NCI-H446 treated with DMSO at 0.1 percent for 48 hours (cell line): ENCODE measurements at places on chromosomes 13 and 19.

DNA sequence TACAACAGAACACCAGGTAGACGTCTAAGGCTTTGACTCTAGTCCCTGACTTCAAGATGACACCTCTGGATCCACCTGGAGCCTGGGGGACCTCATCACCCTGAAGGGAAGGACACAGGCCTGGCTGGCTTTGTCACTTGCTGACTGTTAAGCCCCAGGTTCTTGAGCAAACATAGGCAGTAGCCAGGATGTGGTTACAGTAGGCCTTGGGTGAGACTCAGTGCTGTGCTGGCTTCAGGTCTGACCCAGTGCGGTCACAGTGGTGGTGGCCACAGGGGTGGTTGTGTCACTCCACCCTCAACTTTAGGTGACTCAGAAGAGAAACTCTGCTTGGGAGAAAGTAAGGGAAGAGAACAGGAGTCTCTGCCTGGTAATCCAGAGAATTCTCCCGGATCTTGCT, 497.8 kb downstream of the UQCRFS1 start:
- DNase-seq, result no peak

DNA sequence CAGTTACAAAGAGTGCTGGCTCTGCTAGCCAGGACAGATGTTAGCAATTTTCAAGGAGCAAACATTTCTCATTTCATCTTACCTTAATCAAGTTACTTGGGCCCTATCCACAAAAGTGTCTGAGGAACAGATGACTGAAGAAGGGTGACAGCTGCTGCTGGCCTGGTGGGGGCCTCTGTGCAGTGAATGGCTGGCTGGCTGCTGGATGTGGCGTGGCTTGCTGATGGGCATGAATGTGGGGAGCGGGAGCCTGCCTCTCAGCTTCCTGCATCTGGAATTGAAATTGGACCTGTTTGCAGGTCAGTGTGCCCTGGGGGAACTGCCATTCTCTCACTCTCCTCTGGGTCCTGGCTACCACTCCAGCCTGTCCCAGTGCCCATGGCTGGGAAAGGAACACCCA, 94.7 kb downstream of the RGCC start:
- no peak for DNase-seq

DNA sequence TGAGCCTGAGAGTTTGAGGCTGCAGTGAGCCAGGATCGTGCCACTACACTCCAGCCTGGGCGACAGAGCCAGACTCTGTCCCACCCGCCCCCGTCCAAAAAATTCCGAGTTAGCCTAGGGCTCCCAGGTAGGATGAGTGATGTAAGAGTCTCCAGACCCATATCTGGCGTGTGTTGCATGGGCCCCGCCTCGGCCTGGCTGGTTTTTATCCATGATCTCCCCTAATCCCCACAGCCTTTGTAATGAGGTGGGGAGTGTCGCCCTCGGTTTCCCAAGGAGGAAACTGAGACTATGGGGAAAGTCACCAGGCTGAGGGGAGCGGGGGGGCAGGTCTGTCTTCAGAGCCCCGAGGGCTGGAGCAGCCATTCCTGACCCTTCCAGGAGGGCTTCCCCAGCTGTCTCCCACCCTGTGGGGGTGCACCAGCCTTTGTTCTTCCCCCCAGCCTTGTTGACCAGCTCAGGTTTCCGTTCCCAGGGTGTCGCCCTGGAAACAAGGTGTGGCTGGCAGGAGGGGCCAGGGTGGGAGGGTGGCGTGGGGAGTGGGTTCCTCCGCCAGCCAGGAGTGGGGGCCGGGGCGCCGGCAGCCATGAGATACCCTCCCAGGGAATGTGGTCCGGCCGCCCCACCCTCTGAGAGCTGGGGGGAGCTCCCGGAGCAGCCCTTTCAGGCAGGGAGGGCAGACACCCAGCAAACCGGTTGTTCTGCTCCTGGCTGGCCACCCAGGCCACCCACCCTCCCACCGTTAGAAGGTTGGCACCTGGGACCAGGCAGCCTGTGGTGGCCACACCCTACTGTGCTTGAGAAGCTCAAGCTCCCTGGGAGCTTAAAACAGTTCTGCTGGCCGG, 11.5 kb downstream of the MYH14 start:
- DNase-seq, result no peak

DNA sequence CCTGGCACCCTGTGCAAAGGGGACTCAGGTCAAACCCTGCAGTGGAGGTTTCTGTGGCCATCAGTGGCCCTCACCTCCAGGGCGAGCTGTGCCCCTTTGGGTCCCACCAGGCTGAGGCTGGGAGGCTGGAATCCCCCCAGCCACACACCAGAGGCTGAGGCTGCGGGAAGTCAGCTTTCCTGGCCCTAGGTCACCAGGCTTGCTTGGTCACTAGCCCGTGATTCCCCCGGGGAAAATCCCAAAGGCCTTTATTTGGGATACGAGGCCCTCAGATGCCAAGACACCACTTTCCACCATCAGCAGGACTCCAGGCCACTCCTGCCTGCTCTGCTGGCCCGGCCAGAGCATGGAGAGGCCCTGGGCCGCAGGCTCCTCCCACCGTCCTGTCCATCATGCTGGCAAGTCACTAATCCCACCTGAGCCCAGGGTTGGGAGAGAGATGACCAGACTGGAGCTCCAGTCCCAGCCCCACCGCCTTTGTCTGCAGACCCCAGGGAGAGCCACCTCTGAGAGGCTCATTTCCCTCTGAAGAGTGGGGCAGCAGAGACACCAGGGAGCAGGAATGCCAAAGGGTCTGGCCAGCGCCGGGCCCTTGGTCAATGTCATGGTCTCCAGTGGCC, 4.7 kb downstream of the NKPD1 start:
- no peak for DNase-seq

- no peak for DNase-seq
These were observed 301.4 kb downstream of the GPC5 start for GRCh38 chr13:91699863-91700262.

- DNase-seq, result no peak
These were observed 382.8 kb upstream of the ZNF507 start for GRCh38 chr19:31962561-31962996.

GRCh38 chr19:4429771-4430171, 27.3 kb downstream of the CHAF1A start:
- no peak for DNase-seq

DNA sequence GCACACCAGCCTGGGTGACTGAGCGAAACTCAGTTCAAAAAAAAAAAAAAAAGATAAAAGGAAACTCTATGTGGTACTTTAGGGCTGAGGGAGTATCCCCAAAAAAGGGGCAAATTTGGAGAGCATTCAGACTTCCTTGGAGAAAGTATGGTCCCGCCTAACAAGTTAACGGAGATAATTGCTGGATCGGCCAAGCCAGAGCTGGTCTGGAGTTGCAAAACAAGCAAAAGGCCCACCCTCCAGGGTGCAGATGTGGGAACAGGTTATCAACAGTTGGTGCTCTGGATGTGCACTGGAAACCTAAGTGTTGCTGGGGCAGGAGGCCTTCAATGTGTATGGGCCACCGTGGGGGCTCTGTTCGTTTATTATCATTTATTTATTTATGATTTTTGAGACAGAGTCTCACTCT, 2.8 kb downstream of the IQCN start:
- no peak for DNase-seq

GRCh38 chr13:66855131-66855530, 375.0 kb downstream of the PCDH9 start:
- no peak for DNase-seq

DNA sequence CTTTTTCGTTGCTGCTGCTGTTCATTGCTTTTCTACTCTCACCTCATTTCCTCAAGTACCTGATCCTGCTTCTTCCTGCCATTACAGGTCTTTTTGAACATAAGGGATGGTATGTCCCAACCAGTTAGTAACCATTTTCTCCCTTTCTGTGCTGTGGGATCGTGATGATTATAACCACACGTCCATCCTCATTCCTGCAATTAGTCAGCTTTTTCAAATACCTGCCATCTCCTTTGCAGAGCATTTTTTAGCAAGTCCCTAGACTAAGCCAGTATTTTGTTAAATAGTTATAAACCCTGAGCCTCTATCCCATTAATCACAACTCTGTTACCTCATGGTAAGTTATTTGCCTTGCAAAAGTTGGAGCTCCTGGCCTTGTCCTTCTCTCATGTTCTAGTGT, 109.2 kb downstream of the FNDC3A start:
- no peak for DNase-seq

- no peak for DNase-seq
These were observed 580 bp downstream of the AP2A1 start for GRCh38 chr19:49767381-49767780.

DNA sequence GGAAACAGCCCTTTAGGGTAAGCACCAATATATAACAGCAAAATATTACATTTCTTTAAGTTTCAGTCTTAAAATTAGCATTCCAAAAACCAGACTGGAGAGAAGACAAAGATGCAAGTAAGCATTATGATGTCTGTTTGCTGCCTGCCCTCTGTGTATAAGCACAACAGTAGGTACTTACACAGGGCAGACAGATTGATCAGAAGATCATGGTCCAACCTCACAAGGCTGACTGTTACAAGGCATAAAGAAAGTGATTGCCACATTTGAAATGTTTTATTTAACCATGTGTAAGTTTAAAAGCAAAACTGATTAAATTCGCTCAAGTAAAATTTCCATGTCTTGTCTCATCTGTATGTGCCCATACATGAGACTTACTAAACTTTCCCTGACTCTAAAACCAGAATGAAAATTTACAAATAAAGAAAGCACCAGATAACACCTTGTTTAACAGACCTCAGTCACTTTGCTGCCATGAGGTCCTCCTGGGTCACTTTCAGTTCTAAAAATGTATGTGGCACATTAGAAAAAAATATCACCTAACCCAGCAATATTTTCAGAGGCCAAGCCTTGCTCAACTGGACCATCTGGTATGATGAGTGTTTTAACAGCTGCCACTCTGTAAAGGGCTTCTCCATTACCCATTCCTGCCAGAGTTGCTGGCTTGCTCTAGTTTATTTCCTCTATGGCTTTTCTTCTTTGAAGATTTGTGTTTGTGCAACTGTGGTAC, 297.0 kb downstream of the RBM26 start:
- DNase-seq, result peak; percentile 9

- no peak for DNase-seq
These were observed 509.0 kb upstream of the MIR17HG start for GRCh38 chr13:90838317-90838960.

- DNase-seq, result no peak
These were observed 67.4 kb upstream of the CLDN10 start for GRCh38 chr13:95485045-95485517.

GRCh38 chr13:27309967-27310598, 39.5 kb downstream of the RASL11A start:
- DNase-seq, result no peak

DNA sequence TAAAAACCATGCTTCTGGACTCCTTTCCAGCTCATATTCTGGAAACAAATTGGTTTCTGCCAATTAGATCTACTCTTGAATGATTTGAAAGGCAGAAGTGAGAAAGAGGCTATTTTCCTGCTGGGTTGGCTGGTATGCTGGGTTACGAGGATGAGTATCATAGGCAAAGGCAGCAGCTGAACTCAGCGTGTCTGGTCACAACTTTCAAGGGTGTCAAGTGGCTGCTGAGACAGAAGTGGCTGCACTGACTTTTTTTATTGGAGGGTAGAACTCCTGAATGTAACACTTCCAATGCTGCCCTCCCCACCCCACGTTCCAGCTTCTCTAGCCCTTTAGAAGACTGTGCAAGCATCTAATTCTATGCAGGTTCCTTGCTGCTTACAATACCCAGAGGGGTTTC, 8.3 kb upstream of the DZIP1 start:
- no peak for DNase-seq

- DNase-seq, result no peak
These were observed 4.2 kb upstream of the ATP12A start for GRCh38 chr13:24675806-24676570.

DNA sequence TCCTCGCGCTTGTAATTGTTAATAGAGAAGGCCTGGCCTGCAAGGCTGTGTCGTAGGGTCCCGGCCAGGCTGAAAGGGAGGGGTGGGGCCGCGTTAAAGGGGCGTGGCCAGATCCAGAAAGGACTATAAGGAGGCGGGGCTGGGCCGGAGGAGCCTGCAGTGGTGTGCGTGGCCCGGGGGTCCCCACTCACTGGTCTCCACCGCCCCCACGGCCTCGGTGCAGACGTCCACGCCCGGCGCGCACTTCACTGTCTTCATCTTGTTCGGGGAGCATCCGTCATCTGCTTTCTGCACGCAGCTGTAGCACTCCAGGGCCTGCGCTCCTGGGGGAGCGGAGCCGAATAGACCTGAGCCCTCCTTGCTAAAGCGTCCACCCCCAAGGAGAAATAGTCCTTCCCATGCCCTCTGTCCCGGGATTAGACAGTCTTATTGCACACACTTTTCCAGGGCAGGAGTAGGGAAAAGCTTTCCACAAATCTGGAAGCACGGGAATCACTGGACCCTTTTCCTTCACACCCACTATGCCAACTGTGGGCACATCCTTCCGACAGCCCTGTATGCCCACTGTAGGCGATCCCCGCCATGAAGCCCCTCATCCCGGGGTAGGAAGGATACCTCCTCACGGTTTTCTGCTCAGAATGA, 1.2 kb downstream of the LYPD3 start:
- DNase-seq, result no peak

DNA sequence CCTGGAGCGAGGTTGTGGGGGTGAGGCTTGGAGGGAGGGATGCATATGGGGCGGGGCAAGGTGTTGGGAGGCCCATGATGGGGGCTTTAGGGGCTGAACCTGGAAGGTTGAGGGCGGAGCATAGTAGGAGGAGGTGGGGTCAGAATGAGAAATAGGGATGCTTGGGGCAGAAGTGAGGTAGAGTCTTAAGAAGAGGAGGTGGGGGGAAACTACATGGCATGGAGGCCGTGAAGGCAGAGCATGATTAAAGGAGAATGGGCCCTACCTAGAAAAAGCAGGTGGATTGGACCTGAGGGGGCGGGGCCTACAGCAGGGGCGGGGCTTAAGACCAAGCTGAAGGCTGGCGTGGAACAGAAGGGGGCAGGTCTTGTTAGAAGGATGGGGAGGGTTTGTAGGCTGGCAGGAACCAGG, 799 bp downstream of the NR1H2 start:
- no peak for DNase-seq

- no peak for DNase-seq
These were observed 61.4 kb downstream of the MICU2 start for GRCh38 chr13:21542563-21542962.

DNA sequence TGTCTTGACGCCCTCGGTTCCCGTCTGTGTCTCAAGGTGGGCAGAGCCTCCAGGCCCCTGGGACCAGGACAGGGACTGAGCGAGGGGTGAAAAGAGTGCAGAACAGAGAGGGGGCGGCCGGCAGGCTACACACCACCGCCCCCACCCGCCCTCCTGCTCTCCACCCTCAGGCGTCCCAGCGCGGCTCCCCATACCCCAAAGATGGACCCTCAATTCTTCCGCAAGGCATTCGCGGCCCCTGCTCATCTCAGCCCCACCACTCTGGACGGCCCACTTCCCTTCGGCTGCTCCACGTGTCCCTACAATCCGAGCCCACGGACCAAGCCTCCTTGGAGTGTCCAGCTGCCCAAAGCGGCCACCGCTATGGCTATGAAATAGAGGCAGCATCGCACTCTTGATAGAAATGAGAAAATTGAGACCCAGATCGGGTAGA, 1.8 kb downstream of the KLF16 start:
- no peak for DNase-seq

- DNase-seq, result no peak
These were observed 48.8 kb downstream of the BICRA start for GRCh38 chr19:47657719-47658118.
